Stimulated activated CD8-positive, alpha-beta memory T cell treated with anti-CD3 and anti-CD28 coated beads, Interleukin-4, amount 100 ng/mL, for 4 hours (primary cell): ENCODE measurements at places on chromosomes 1 and 21.

GRCh38 chr1:212454741-212455140 lies 22.0 kb downstream of the NENF start:
- no peak for DNase-seq

DNA sequence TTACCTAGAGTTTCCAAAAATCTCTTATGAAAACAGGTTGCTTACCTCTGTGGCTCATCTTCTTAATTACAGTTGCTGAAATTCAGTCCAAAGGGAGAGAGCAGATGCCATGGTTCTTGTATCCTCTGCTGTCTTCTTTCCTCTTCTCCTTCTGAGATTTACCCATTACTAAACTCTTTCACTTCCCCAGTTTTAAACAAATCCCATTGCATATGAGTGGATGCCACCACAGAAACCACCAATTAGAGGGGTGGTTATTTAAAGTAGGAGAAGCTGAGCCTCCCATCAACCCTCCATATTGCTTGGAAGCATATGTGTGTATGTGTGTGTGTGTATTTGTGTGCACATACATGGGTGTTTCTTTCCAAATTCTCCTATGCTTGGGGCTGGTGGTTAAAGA lies 128.5 kb upstream of the KCNK1 start:
- no peak for DNase-seq

GRCh38 chr1:16076865-16077238 lies 3.4 kb upstream of the FAM131C start:
- no peak for DNase-seq

GRCh38 chr1:3499611-3500010 lies 45.1 kb downstream of the ARHGEF16 start:
- no peak for DNase-seq

DNA sequence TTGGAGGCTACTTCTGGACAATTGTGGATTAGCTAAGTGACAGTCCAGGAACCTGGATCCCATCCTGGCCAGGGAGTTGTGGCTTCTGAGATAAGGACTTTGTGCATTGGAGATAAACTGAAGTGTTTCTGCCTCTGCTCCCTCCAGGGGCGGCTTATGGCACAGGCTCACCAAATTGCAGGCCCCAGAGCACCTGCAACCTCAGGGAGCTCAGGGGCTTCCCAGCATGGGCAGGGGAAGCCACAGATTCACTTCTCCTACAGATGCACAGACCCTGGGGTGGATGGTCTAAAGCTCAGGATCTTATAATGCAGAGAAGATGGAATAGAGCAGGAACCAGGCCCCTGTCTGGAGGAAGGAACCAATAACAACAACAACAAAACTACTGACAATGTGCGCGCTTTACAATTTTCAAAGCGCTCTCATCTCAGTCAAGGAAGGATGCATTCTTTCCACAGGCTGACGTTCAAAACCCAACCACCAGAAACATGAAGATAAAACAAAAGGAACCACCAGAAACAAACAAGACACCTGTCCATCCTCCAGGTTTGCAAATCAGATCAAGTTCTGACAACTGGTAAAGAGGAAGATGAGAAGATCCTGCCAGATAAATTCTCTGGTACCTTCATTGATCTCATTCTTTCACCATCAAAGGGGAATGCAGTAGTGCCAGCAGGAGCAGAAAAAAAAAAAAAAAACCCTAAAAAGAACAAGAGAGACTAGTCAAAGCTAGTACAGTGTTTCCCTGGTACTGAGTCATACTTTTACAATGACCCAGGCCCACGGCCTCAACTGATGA lies 121.0 kb upstream of the IRF2BP2 start:
- no peak for DNase-seq

DNA sequence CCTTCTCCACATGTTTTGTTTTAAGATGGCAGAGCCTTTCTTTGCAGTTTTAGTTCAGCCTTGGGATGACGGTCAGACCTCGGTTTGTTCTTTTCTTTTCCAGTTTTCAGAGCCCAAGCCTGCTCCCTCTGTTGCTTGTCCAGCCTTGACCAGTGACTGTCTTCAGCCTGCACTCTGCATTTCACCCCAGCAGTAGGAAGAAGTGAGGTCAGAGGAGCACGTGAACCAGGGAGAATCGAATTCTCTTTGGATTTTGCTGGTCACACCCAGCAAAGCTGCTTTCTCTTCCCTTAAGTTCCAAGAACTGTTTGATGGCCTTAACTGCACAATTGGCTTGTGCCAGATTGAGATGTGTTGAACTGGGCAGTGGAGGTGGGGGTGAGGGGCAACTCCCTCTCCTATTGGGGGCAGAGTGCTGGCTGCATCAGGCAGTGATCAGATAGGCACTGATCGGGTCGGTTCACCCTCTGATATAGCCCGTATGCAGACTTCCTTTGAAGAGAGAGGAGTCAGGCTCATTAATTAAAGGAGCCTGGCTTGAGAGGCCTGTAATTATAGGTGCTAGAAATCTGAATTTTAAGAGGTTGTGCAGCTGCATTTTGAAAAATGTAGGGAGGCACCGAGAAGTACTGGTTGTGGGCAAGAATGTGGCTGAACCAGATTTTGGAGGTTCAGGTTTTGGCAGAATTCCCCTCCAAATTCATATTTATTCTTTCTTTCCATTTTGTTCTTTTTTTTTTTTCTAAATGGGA lies 42.4 kb downstream of the PEX14 start:
- no peak for DNase-seq
